ENCODE measurements at places on chromosomes 6 and 20.

GRCh38 chr20:63024573-63025392 is 18.0 kb upstream of the BHLHE23 start:
- DNase-seq = no peak

DNA sequence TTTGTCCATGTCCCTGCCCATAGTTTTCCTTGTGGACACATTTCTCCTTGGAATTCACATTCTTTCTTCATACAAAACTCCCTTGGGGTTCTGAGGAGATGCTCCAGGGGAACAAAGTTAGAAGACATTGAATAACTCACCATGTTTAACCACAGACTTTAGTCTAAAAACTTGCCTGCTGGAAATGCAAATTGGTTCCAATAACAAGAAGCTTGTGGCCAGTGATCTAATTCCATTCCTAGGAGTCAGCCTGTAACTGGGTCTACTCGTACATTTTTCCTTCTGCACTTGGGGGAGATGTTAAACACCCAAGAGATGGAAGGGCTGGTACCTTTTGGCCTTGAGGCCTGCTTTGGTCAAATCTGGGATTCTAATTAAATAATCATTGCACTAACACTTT is 60.2 kb downstream of the SCML4 start:
- DNase-seq = no peak

GRCh38 chr6:34645627-34646026 is 50.9 kb downstream of the ILRUN start:
- DNase-seq = no peak

GRCh38 chr6:168638468-168639271 is 197.7 kb downstream of the SMOC2 start:
- DNase-seq = no peak

GRCh38 chr6:55276745-55277530 is 50.3 kb upstream of the GFRAL start:
- no peak for DNase-seq

GRCh38 chr20:58434326-58434725 is 45.3 kb downstream of the VAPB start:
- no peak for DNase-seq

DNA sequence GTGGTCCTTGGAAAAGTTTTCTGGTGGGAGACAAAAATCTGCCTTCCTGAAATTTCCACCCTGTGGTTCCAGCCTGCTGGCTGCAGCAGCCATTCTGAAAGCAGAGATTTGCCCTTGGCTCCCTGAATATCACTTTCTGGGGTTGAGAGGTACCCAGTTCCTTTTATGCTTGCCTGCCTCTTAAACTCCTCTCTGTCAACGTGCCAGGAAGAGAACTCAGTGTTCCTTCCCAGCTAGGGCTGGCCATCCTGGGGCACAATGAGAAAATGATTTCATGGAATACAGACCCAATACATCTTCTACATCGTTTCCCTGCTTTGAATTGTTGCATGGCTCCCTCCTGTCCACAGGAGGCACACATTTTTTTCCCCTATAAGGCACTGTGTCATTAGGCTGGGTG is 1.6 kb upstream of the DSN1 start:
- DNase-seq = no peak

DNA sequence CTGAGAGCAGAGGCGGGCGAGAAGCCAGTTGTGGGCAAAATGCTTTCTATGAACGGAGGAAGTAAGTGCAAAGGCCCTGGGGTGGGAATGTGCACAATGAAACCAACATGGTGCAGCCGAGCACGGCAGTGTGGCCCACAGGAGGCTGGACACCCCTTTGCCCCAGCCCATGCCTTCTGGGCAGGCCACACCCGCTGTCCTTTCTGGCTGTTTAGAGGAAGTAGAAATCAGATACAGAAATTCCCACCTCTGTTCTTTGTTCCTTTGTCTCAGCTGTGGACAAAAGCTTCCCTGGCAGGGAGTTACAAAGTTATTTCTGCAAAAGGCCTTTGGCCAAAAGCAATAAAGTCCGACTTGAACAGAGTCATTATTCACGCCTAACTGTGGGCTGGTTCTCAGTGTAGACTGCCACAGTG is 11.9 kb downstream of the SULF2 start:
- no peak for DNase-seq

DNA sequence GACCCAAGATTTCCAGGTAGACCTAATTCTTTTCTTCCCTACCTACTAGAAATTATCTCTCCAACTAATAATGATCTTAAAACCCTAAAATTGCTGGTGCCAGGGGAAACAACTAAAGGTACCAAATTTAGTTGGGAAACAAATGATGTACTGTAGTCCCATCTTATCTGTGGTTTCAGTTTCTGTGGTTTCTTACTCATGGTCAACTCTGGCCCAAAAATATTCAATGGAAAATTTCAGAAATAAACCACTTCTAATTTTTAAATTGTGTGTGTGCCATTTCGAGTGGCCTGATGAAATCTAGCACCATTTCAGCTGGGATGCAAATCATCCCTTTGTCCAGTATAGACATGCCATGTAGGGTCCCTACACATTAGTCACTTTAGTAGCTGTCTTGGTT is 475.2 kb upstream of the EPHA7 start:
- DNase-seq = no peak

GRCh38 chr6:108655806-108656651 is 95.3 kb downstream of the FOXO3 start:
- no peak for DNase-seq

- DNase-seq = no peak
Measured at GRCh38 chr6:148495029-148495428, 152.4 kb downstream of the SASH1 start.

GRCh38 chr20:59648466-59649070 is 44.2 kb downstream of the PHACTR3 start:
- no peak for DNase-seq

DNA sequence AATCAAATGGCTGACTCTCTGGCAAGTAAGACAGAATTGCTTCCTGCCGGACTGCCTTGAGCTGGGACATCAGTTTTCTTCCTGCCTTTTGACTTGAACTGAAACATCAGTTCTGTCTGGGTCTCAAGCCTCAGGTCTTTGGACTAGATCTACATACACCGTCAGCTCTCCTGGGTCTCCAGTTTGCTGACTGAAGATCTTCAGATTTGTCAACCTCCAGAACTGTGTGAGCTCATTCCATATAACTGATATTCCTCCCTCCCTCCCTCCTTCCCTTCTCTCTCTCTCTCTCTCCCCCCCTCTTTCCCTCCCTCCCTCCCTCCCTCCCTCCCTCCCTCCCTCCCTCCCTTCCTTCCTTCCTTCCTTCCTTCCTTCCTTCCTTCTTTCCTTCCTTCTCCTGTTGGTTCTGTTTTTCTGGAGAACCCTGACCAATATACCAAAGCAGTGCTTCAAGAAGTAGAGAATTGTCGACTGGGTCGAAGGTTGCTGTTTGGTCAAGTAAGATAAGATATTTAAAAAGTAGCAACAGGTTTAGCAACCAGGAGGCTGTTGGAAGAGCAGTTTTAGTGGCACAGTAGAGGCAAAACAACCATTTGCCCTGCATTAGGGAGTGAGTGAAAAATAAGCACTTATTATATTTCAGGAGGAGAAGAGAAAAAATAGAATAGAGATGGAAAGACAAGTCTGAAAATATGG is 33.1 kb upstream of the CMTR1 start:
- no peak for DNase-seq

DNA sequence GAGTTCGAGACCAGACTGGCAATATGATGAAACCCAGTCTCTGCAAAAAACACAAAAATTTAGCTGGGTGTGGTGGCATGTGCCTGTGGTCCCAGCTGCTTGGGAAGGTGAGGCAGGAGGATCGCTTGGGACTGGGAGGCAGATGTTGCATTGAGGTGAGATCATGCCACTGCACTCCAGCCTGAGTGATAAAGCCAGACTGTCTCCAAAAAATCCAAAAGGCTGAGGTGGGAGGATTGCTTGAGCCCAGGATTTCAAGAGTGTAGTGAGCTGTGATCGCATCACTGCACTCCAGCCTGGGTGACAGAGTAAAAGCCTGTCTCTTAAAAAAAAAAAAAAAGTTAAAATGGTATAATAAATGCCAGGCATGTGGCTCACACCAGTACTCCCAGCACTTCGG is 1.3 kb upstream of the PTCRA start:
- DNase-seq = no peak

GRCh38 chr6:71262914-71263313 is 25.7 kb upstream of the OGFRL1 start:
- no peak for DNase-seq

GRCh38 chr6:43823879-43824702 is 54.1 kb downstream of the VEGFA start:
- DNase-seq = no peak

GRCh38 chr6:24425091-24425490 is 22.4 kb downstream of the MRS2 start:
- DNase-seq = no peak

GRCh38 chr20:57696401-57696961 is 13.3 kb downstream of the PMEPA1 start:
- DNase-seq = no peak

GRCh38 chr20:4171538-4172116 is 156.3 kb upstream of the RNF24 start:
- DNase-seq = no peak

DNA sequence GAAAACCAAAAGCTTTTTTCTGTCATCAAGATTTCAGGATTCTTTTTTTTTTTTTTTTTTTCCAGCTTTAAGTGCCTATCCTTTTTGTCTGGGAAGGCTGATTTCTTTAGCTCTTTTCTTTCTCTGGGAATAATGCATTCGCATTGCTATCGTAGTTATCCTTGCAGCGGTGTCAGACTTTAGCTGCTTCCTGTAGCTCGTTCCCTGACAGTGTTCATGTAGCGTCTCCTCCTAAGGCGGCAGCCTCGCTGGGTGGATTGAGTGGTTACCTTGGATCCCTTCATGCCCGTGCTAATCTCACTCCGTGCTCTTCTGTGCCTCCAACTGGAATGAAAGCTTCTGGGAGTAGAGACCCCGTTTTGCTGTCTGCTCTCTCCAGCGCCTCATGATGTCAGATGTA is 43.1 kb downstream of the UST start:
- no peak for DNase-seq

DNA sequence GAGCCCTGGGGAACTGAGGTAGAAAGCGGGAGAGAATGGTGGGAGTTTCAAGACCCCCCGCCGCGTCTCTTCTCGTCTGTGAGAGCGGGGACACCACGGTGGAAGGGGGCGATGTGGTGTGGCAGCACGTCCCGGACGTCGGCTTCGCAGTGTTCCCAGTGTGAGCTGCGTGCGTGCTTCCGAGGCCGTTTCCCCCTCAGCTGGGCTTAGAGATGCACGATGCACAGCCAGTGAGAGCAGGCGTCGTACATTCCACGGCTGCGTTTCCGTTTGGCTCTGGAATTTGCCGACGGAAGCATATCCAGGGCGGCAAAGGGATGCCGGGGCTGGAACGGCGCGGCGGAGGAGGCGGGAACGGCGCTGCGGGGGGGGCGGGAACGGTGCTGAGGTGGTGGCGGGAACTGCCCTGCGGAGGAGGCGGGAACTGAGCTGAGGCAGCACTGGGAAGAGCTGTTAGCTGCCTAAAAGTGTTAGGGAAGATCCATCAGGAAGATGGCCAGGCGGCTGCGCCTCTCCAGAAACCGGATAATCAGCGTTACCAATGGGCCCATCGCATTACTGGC is 37.7 kb downstream of the KIF25 start:
- DNase-seq = no peak

GRCh38 chr6:24099181-24099580 is 26.8 kb upstream of the NRSN1 start:
- no peak for DNase-seq

- no peak for DNase-seq
Measured at GRCh38 chr20:58138395-58138794, 90.1 kb downstream of the ANKRD60 start.

DNA sequence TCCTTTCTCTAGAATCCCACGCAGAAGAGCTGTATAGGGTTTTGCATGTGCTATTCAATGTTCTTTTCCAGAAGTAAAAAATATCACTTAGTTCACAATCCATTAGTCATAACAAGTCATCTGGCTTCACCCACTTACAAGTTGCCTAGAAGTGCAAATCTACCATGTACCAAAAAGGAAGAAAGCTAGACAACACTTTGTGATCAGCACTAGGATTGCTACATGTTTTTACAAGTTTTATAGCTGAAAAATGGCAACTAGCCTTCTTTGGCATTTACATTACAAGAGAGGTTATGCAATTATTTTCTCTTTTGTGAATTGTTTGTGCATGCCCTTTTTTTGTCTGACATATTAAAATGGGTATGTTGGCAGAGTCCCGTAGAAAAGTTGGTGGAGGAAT is 85.6 kb upstream of the PTPRK start:
- DNase-seq = no peak

DNA sequence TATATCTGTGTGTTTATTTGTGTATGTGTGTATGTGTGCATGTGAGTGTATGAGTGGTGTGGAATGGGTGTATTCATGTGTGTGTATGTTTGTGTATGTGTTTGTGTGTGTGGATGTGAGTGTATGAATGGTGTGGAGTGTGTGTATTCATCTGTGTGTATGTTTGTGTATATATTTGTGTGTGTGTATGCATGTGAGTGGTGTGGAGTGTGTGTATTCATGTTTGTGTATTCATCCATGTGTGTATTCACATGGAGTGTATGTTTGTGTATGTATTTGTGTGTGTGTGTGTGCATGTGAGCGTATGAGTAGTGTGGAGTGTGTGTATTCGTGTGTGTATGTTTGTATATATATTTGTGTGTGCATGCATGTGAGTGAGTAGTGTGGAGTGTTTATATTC is 66.6 kb downstream of the PPP1R14C start:
- no peak for DNase-seq

DNA sequence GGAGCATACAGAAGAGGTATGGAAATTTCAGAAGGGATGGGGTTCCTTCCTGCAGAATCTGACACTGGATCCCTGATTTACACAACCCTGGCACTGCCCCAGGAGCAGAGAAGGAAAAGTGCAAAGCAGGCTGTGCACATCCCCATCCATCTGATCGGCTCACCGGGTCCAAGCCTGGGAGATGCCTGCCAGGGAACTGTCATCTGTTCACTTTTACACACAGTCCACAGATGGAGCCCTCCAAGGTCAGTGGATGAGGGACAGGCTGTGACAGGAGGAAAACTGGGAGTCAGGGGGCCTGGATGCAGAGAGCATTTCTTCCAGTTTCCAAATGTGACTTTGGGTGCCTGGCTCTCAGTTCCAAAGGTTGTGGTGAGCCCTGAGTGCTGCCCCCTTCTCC is 11.0 kb upstream of the SYNDIG1 start:
- no peak for DNase-seq

- DNase-seq = no peak
Measured at GRCh38 chr20:40511478-40511877, 177.6 kb downstream of the MAFB start.

DNA sequence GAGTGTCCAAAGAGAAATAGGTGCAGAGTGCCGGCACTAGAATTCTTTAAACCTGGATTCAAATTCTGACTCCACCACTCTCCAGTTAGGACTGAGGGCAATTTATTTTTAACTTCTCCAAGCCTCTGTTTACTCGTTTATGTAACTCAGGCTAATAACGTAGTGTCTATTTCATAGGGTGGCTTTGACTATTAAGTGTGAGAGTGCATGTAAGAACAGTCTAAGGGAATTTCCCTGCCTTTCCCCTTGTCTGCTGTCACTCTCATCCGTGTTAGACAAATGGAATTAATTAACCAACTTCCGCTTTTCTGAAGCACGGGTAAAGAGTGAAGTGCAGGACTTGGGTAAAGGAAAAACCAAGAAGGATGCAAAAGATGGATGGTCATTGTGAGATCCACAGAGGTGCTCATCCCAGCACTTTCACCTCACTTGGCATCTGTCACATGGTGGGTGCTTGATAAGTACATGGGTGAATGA is 4.1 kb upstream of the ZKSCAN8 start:
- DNase-seq = no peak
